ENCODE measurements at places on chromosomes 16 and 17. TPM values are rescaled to one million over a fixed set of nuclear protein-coding genes. Genes with fewer than 3 reads are reported as not detected.

Gene BICDL2
- total RNA-seq: not detected

Gene TBC1D28
- total RNA-seq: not detected

Gene SLC12A3
- total RNA-seq: not detected

Gene NAA60
- total RNA-seq: 19.8 TPM

Gene QPRT
- 0.07 TPM for total RNA-seq

Gene PLXDC1
- total RNA-seq: not detected

Gene ADAD2
- total RNA-seq: not detected

Gene ABCC6
- total RNA-seq: under 0.01 TPM

Gene EFNB3
- total RNA-seq: 0.53 TPM

Gene KRT39
- not detected for total RNA-seq

All from thoracic aorta endothelial cell (primary cell).